ENCODE measurements at places on chromosomes 5 and 9.
A peak's percentile ranks its signal among the peaks of the same experiment; 100 is the strongest.

DNA sequence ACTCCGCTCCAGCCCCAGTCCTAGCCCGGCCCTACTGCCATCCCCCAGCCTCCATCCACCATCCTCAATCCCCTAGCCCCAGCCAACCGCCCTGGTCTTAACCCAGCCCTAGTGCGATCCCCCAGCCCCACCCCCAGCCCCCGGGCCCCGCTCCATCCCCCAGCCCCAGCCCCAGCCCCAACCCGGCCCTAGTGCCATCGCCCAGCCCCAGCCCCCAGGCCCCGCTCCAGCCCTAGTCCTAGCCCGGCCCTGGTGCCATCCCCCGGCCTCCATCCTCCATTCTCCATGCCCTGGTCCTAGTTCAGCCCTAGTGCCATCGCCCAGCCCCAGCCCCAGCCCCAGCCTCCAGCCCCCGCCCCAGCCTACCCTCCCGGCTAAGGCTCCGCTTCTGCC lies 398 bp downstream of the TOR1A start:
- peak; percentile 11 for DNase-seq

GRCh38 chr9:13863112-13863511 lies 450.8 kb downstream of the NFIB start:
- no peak for DNase-seq

- no peak for DNase-seq
Measured at GRCh38 chr5:135028791-135029476, 5.1 kb downstream of the PITX1 start.

DNA sequence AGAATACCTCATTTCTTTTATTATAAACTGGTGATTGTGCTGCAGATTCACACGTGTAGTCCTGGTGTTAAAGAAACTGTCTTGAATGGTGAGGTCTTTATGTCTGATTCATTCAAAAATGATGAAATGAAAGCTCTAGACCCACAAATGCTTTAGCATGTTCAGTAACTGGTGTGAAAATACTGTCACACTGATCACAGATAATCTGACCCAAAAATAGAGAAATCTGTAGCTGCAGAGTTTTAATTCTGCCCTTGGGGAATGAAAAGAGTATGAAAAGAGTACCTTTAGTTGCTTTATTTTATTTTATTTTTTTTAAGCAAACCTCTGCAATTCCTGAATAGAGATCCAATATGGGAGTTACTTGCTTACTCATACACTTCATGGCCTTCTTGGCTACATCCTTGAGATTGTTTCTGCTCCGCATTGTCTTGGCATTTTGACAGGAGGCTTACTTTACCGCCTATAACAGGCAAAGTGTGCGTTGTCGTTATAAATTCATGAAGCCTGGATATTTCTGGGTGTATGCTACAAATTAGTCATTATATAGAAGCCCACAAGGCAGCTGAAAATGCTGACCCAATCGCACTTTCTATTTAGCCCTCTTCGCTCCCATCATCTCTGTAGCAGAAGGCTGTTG lies 2.7 kb downstream of the RGMB start:
- no peak for DNase-seq

GRCh38 chr9:5186416-5187169 lies 1.2 kb upstream of the INSL6 start:
- DNase-seq, result peak; percentile 74

DNA sequence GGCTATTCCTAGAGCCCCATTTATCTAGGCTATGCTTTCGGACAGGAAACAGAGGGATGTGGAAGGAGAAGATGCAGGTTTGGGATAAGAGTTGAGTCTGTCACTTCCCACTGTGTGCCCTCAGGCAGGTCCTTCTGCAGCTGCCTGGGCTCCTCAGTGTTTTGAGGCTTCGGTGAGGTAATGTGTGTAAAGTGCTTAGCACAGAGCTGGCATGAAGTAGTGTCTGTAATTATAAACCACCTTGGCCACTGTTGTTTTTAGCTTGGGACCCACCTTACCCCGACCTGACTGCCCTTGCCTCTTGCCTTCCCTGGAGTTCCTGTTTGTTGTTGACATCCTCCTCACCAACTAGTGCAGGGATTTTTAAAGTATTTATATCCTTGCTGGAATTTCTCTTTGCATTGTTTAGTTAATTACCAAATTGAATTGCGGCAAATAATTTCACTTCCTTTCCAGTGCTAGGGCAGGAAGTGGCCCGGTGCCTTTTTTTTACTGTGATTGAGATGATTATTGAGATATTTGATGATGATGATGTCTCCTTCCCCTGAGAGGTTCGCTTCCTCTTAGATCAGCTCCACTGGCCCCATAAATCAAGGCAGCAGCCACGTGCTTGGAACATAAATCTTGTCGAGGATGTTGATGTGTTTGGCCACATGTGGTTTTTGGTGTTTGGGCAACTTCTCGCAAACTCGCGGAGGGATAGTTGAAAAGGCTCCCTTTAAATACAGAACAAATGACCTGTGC lies 38.3 kb upstream of the DAB2IP start:
- no peak for DNase-seq

GRCh38 chr9:115127191-115127817 lies 9.3 kb upstream of the TNC start:
- DNase-seq, result no peak

- no peak for DNase-seq
Measured at GRCh38 chr5:123214193-123214592, 125.2 kb downstream of the PRDM6 start.

GRCh38 chr9:92170848-92171247 lies 55.6 kb upstream of the SPTLC1 start:
- no peak for DNase-seq

GRCh38 chr5:75044406-75044805 lies 8.0 kb downstream of the GCNT4 start:
- peak; percentile 44 for DNase-seq

GRCh38 chr9:79220251-79220650 lies 351.5 kb upstream of the TLE4 start:
- no peak for DNase-seq

- DNase-seq, result no peak
Measured at GRCh38 chr5:90066920-90067319, 342.6 kb downstream of the CETN3 start.

DNA sequence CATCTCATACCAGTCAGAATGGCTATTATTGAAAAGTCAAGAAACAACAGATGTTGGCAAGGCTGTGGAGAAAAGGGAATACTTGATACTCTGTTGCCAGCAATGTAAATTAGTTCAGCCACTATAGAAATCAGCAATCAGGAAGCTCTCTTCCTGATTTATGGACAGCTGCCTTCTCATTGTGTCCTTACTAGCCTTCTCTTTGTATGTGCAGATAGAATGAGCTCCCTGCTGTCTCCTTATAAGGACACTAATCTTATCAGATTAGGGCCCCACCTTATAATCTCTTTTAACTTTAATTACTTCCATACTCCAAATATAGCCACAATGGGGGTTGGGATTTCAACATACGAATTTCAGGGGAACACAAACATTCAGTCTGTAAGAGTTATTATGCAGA lies 38.0 kb downstream of the KCNV2 start:
- no peak for DNase-seq

- DNase-seq, result peak; percentile 38
Measured at GRCh38 chr5:74934949-74935751, 69.0 kb upstream of the FAM169A start.
